ENCODE measurements at places on chromosomes 13 and 19.

GRCh38 chr19:2814426-2814825, 5.2 kb upstream of the ZNF554 start:
- no peak for DNase-seq

GRCh38 chr13:113849981-113850721, 13.7 kb downstream of the GAS6 start:
- DNase-seq = no peak

GRCh38 chr13:21040120-21040826, 21.1 kb downstream of the LATS2 start:
- DNase-seq = no peak

- no peak for DNase-seq
Measured at GRCh38 chr13:105033999-105034398, 1501.5 kb downstream of the EFNB2 start.

DNA sequence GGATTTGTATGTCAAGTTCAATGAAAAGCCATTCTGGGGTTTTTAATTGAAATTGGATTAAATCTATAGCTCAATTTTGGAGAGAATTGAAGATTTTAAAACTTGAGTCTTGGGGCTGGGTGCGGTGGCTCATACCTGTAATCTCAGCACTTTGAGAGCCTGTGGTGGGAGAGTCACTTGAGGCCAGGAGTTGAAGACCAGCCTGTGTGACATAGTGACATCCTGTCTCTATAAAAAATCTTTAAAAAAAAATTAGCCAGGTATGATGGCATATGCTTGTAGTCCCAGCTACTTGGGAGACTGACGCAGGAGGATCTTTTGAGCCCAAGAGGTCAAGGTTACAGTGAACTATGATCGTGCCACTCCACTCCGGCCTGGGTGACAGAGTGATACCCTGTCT, 41.2 kb downstream of the VAV1 start:
- no peak for DNase-seq

DNA sequence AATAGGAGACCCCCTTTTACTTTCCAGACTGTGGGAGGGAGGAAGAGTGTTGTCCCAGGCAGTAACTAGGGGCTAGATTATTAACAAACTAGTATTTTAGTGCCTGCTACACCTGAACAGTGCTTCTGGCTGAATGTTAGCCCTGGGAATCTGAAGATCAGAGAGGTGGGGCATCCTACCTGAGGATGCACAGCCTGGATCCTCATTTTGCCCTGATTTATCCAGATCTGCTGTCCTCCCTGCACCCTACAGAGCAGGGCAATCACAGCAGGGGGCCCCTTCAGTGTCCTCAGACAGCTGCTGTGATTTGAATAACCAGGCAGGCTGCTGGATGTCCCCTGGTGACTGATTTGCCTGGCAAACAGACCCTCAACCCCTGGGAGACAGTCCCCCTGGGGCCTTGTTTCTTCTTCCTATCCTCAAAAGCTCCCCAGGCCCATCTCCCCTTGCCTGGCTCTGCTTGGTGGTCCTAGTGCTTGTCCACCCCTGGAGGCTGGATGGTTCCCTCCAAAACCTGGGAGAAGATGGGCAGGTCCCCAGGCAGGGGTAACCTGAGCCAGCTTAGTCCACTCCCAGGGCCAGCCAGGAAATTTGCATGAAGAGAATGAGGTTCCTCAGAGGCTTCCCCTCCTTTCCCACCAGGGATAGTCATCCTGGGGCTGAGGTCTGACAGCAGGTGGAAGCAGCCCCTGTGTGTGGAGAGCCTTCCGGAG, at the start of gene OVOL3:
Gene OVOL3, plus strand, starts transcription at position 657 of the 713 bp plus-strand sequence. CDS start 60 bp downstream, outside the sequence.
- DNase-seq = no peak

GRCh38 chr19:48509467-48510194, 2.0 kb downstream of the LMTK3 start:
- DNase-seq = no peak

DNA sequence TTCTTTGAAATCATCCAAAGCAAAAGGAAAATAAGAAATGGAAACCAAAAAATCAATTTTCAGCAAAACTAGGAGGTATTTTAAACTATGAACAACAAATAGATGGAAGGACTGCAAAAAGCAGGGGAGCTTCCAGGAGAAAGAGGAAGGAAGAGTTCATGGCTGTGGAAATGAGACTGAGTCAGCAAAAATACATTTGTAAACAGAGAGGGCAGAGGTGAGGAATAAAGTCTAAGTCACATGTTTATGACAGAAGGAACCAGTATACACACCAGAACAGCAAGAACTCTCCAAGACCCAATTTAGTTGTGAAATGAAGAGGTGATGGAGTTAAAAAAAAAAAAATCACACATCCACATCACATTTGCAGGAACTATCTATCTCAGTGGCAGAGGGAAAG, 69.6 kb downstream of the RNASEH2B start:
- no peak for DNase-seq

DNA sequence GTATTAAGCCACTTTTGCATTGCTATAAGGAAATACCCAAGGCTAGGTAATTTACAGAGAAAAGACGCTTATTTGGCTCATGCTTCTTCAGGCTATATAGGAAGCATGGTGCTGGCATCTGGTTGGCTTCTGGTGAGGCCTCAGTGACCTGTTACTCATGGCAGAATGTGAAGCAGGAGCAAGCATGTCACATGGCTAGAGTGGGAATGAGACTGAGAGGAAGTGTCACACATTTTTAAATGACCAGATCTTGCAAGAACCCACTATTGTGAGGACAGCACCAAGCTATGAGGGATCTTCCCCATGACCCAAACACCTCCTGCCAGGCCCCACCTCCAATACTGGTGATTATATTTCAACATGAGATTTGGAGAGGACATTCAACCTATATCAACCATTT, 25.7 kb upstream of the IGFL4 start:
- no peak for DNase-seq

- DNase-seq = no peak
Measured at GRCh38 chr19:32676186-32676894, 692 bp downstream of the RGS9BP start.

DNA sequence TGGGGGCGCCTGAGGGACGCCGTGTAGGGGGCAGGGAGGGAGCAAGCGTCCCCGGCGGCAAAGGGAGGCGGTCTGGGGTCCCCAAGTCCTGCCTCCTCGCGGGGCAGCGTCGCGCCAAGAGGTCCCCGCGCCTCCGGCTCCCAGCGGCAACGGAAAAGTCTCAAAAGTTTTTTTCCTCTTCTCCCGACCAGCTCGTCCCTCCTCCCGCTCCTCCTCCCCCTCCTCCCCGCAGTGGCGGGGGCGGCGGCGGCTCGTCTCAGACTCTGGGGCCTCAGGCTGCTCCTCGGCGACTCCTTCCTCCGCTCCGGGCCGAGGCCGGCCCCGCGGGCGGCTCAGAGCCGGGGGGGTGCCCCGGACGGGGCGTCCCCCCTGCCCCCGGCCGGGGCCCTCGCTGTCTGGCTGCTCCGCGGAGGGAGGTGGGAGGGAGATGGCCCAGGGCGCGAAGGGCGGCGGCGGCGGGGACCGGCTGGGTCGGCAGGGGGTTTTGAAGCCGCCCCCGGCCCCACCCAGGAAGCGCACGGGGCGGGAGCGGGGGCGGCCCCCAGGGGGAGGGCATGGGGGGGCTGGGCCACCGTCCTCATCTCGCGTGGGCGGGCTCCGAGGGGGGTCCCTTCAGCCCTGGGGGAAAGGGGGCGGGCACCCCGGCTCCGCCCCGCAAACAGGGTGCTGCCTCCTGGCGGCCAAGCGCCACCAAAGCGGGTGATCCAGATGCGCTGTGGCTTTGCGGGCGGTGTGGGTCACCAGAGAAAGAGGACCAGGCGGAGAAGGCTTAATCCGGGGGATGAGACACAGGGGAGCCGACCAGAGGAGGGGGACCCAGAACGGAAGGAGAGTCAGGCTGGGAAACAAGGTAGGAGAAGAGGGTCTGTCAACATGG, at the start of gene TGFB1:
Gene TGFB1, minus strand, starts transcription at position 457 of the 877 bp plus-strand sequence. CDS start 878 bp downstream, outside the sequence.
- DNase-seq = no peak

GRCh38 chr19:46478356-46478986, 7.1 kb upstream of the PNMA8A start:
- DNase-seq = no peak

GRCh38 chr19:7331446-7331845, 17.3 kb upstream of the ARHGEF18 start:
- no peak for DNase-seq

- DNase-seq = no peak
Measured at GRCh38 chr13:41791056-41791455, 169.9 kb downstream of the VWA8 start.

DNA sequence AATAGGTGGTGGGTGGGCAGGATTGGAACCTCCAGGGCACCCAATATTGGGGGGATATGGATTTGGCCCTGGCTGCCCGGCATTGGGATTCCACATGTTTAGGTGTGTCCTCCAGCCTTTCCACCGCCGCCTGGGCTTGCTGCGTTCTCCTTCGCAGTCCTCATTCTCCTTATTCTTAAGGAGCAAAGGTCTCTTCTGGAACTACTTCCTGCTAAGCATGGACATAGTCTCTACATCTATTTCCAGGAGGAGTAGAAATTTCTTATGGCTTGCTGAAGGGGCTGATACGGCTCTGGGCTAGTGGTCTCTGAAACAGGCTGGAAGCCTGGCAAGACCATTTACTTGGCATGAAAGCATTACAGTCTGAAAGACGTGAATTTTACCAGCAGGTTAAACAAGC, 9.2 kb upstream of the FCGBP start:
- no peak for DNase-seq

DNA sequence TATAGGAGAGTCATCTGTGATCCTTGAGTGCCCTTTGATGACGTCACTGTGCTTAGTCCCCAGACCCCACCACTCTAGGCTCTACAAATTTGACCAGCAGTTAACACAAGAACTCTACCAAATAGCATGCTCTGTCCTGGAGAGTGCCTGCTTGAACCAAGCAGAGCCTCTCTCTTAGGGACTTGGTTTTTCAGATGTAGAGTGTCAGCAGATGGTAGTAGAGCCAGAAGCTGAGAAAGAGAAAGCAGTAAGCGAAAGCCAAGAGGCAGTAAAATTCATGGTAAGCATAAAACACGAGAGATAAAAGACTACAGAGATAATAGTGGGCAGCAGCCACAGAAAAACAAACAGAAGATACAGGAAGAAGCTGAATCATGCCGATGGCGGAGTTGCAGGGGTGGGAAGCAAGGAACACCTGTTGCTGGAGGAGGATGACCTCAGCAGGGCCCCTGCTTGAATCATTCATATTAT, 193.3 kb downstream of the SLC7A1 start:
- DNase-seq = no peak

GRCh38 chr13:79225487-79226232, 180.4 kb downstream of the RBM26 start:
- no peak for DNase-seq

- no peak for DNase-seq
Measured at GRCh38 chr19:35519291-35519690, 5.8 kb upstream of the DMKN start.

DNA sequence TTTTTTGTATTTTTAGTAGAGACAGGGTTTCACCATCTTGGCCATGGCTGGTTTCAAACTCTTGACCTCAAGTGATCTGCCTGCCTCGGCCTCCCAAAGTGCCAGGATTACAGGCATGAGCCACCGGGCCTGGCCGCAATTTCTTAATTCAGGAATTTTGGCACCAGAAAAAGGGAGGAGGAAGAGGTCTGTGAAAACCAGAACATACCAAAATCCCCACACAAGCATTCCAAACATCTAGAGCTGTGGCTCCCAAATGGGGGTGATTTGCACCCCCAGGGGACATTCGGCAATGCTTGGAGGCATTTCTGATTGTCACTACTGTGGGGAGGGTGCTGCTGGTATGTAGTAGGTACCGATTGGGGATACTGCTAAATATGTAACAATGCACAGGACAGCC, 40.2 kb upstream of the ABCC4 start:
- DNase-seq = no peak

All from NCI-H1048 (cell line).